Diencephalon (tissue), 1 donor: ENCODE measurements at places on chromosomes 3 and 15. TPM values are rescaled to one million over a fixed set of nuclear protein-coding genes. Genes with fewer than 3 reads are reported as not detected.

MORC1 gene
- 0.23 TPM for total RNA-seq

ECE2 gene
- total RNA-seq, result 18.7 TPM

B3GALNT1 gene
- 225 TPM for total RNA-seq

LRRN1 gene
- 61.1 TPM for total RNA-seq

CGNL1 gene
- total RNA-seq, result 11.3 TPM

TAGLN3 gene
- 103 TPM for total RNA-seq

DNAH12 gene
- 3.5 TPM for total RNA-seq

GOLGA6L7 gene
- not detected for total RNA-seq

SORD gene
- total RNA-seq, result 9.7 TPM
